ENCODE measurements at places on chromosomes 2 and 18.

DNA sequence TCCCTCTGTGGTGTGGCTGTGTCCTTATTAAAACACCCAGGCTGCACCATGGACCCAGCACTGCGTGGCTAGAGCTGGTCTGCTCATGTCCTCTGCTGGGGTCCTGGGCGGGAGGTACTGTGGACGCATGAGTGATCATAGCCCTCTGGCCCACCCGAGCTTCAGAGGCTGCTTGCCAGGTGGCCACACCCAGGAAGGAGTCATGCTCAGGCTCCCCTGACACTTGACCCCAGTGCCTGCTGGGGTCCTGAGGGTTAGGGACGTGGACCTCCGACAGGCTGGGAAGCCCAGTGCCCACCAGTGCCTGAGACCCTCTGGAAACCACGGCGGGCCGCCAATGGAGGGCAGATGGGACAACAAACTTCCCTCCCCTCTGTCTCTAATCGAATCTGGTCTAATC is 66.3 kb upstream of the HS6ST1 start:
- no peak for DNase-seq

DNA sequence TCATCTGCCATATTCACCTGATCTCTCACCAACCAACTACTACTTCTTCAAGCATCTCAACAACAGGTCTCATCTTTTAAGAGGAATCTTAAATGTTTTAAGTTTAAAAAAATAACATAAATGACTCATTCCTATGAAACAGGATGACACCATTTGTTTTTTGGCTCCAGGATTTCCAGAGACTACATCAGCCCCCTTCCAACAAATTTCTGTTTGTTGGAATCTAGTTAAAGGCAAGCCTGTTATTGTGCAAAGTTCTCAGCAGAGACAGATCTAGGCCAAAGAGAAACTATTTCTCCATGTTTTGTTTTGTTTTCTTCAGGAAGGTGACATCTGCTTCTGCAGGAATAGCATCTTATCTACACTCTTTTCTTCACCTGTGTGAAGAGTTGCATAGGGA is 204.8 kb upstream of the SH3BP4 start:
- no peak for DNase-seq

DNA sequence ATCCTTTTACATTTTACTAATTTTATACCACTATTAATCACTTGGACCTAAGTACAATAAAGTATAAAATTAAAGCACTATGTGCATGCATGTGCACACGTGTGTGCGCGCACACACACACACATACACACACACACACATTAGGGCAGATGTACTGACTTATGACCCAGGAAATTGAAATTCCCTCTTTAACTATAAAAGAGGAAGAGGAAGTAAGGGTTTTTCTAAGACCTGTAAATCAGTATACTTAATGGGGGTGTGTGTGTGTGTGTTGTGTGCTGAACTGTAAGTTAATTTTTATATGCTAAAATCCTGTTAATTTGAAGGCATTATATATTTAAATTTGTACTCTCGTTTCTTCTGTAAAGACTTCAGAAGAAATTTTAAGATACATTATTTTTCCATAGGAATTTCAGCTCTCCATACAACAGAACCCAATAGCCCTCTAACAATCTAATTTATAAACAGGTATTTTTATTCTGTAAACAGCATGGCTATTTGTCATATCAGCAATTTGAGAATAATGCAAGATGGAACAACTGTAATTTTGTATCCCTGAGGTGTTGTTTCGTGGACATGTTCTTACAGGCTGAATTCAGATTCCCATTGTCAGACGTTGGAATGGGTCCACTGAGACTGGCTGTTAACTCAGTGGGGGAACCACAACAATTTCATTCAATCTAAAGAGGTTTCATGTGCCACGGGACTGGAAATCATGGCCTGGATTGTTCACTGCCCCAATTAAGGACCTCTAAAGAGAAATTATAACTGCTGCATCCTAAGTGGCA is 90.9 kb downstream of the PLA2R1 start:
- no peak for DNase-seq

- DNase-seq: peak; percentile 23
Observed at GRCh38 chr2:127012215-127012614, 94.7 kb downstream of the BIN1 start.

DNA sequence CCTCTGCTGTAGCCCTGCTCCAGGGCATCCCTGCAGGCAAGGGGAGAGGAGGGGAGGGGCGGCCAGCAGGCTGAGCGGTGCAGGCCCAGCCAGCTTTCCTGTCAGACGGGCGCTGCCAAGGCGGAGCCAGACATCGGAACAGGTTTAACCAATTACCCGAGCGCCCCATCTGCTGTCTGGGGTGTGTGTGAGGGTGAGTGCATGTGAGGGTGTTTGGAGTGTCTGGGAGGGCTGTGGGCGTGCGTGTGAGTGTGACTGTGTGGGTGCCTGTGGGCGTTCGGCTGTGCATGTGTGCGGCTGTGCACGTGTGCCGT is 20.0 kb downstream of the EMX1 start:
- DNase-seq: no peak

DNA sequence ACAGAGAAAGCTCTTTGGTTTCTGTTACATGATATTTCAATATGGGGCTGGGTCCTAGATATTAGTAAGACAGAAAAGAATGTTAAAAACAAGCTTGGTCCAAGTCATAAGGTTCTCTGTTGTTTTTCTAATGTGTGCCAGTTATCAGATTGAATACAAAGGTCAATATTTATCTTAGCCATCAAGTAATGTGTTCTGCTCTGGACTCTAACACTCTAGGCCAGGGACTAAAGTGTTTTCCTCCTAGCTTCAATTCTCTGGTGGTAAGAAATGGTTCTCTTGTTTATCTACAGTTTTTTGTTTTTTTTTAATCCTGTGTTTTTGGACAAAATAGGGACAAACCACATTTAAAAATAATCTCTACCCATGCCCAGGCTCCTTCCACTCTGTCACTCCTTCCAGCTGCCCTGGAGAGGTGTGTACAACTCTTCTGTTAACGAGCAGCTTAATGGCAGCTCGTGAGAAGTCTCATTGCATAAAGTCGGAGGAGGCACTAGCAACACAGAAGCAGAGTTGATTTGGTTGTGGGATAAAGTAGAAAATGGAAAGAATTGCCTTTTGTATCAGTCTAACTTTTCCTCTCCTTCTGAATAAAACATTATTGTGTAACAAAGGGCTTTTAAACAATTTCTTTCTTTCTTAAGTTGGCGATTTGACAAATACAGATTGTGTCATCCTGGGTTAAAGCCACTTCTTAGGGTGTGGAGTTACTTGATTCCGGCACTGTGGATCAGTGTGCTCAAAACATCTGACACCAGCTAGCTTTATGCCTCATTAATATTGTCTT is 8.0 kb upstream of the SESTD1 start:
- DNase-seq: peak; percentile 80

- no peak for DNase-seq
Observed at GRCh38 chr2:70938586-70938950, 2.9 kb downstream of the ATP6V1B1 start.

DNA sequence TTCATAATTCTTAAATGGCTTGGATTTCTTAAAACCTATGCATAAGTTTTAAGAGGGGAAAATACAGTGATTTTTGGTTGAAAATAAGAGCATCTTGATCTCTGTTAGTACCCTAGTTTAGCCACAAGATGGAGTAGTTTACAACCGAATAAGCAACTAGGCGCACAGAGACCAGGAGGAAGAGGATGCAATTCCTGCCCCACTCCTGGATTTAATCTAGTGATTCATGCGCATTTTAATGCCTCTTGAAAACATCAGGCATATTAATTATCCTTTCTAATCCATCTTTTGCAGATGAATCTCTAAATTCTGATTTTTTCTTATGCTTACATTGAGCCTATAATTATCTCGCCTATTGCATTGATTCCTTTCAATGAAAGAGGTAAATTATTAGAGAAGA is 76.7 kb downstream of the MRPS9 start:
- peak; percentile 63 for DNase-seq

GRCh38 chr2:47568164-47568850 is 165.4 kb downstream of the MSH2 start:
- no peak for DNase-seq

GRCh38 chr2:27408601-27409320 is 630 bp downstream of the PPM1G start:
- no peak for DNase-seq

GRCh38 chr2:20067992-20068584 is 16.7 kb upstream of the LAPTM4A start:
- DNase-seq: peak; percentile 66

DNA sequence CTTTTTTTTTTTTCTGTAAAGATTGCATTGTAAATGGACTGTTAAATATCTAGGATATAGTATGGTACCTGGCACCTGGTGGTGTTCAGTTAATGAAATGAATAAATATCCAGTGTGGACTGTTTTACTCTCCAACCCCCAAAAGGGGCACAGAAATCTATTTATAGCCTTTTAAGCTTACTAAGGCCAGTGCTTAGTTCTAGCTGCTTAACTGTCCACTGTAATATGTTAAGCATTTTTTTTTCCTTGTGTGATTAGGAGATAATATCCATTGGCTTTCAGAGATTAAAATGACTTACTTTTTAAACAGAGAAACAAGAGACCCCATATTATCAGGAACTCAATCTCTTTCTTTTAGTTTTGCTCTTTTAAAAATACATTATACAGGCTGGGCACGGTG is 84.4 kb downstream of the ZNF532 start:
- DNase-seq: no peak

DNA sequence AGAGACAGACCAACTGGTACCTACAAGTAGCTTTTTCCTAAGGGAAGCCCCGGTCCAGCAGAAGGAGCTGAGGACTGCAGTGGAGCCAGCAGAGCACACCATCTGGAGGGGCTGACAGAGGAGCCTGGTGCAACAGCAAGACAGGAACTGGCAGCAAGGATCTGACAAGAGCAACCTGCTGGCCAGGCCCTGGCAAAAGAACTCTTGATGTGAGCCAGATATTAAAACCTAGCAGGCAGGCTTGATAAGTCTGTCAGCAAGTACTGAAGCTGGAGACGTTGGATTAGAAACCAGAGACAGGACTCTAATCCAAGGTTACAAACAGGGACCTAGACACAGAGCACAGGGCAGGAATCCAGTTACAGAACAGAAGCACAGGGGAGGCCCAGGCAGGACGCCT is 260.7 kb upstream of the MGAT5 start:
- peak; percentile 16 for DNase-seq

GRCh38 chr18:75231053-75231406 is 20.4 kb downstream of the TSHZ1 start:
- no peak for DNase-seq

DNA sequence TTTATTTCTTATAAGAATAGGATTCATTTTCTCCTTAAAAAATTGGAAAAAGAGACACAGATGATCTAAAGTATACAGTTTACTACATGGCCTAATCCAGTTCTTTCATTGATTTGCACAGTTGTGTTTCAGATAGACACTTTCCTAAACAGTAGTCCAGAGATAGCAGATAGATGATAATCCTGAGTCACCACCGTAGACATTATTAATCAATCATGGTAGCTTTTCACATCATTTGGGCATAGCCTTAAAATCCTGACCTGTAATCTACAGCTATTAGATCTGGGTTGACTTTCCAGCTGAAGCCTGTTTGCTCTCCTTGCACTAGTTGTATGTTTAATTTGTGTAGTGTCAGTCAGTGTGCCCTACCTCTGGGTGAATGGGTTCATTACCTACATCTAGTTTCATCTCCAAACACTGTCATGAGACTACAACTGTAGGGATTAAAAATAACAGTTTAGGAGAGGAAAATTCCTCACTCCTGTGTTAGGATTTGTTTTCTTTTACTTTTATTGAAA is 14.1 kb downstream of the C18orf63 start:
- DNase-seq: no peak

DNA sequence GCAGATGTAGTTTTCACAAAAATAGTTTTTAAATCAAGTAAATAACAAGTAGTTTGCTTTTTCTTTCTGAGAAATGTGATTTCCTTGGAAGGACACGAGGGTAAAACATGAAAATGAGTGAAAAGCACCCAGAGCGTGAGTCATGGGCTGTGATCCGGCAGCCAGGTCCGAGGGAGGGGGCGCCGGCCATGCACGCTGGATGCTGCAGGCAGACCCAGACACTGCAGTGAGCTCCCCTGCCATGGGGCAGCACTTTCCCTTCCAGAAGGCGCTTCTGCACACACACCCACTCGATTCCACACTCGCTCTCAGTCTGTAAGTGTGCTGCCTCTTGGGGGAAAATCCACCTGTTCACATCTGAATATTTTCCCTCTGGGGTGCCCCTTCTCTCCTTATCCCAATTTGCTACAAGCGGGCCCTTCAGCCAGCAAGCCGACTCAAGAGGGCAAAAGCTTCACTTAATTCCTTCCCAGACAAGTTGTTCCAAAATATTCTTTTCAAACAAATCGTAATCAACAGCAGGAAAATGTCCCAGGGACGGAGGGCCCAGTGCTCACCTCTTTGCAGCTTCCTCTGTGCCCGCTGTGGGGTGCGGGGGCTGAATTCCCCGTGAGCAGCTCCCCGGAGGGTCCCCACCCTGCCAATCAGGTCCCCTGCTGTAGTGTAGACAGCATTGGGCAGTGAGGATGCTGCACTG is 87.0 kb upstream of the ID2 start:
- DNase-seq: no peak

GRCh38 chr18:50898919-50899318 is 20.0 kb downstream of the ME2 start:
- no peak for DNase-seq

- DNase-seq: no peak
Observed at GRCh38 chr2:40507432-40507831, 55.5 kb upstream of the SLC8A1 start.

DNA sequence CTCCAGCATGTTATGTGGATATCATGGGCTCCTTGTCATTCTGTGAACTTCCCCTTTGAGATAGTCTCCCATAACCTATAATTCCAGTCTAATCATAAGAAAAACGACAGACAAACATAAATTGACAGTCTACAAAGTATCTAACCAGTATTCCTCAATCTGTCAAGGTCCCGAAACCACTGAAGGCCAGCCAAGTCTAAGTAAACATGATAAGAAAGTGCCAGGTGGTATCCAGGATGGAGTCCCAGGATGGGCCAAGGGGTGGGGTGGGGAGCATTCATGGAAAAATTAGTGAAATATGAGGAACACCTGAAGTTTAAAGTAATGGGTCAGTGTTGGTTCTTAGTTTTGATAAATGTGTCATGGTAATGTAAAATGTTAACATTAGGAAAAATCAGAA is 355.5 kb downstream of the DPP10 start:
- DNase-seq: no peak

GRCh38 chr2:20868377-20868776 is 45.5 kb upstream of the LDAH start:
- no peak for DNase-seq

DNA sequence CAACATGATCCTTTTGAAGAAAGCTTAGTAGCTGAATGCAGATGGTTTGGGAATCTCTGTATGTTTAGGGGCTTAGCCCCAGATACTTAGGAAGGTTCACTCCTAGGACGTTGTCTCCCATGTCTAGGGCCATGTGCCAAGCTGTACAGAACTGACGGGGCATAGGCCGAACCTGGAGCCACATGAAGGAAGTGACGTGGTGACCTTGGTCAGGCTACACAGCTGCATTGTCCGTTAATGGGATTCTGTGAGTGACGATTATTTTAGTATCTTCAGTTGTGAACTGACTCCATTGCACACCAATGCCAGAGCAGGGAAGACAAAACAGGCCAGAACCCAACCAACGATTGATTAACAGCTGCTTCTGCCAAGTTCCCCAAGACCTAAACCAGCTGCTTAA is 139.3 kb downstream of the TPO start:
- no peak for DNase-seq

Data from muscle of leg (tissue), 16 donors.